Fibroblast of mammary gland (primary cell): ENCODE measurements at places on chromosomes 5 and 9.
A peak's percentile ranks its signal among the peaks of the same experiment; 100 is the strongest.

DNA sequence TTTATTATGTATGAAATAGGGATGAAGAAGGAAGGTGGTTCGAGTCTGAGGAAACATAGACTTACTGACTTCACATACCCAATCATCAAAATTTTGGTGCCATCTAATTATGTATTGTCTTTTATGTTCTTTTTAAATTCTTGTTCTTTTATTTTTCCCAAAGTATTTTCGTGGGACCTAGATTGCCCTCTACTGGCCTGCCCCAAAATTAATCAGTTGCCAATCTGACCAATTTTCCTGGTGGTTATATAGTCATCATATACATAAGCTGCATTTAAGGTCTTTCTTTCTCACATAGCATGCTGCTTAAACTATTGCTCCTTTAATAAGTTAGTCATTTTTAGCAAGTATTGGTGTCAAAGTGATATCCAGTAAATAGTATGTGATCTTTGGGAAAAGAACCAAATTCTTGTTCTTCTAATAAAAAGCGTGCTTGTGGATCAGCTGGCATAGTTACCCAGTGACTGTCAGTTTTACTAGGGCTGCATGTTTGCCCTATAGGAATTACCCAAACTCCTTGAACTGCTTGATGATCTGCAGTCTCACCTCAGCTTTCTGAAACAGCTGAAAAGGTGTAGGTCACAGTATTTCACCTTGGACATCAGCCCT is 223.5 kb downstream of the SH3GL2 start:
- peak; percentile 30 for DNase-seq

DNA sequence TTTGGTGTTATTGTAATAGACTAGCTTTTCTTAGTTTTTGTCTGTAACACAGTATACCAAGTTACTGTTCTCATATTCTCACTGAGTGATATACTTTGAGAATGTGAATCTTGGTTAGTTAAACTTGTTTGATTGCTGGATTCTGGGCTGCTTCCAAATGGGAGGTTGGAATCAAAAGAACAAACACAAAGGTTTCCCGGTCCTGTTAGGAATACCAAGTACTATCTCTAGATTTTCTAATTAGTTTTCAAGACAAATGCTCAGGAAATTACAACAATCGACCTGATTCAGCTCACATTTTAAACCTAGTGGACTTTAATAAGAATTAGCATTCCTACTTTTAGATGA is 244.3 kb downstream of the CSNK1G3 start:
- peak; percentile 3 for DNase-seq

DNA sequence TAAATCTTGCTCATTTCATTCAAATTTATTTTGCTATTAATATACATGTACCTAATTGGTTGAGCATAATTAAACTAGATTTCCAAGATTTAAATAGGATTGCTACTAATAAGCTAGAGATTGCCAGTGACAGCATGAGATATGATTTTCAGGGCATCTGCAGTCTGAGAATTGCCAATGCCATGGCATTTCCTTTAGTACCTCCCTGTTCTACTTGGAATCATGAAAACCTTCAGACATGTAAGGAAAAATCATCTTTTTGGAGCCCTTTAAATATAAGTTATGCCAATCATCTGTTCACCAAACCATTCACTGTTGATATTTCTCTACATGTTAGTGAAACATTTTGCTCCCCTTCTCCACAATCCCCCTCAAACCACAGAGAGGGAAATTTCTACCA is 691.4 kb downstream of the DNAH5 start:
- DNase-seq: no peak

- DNase-seq: no peak
Observed at GRCh38 chr5:124658867-124659557, 87.4 kb downstream of the ZNF608 start.

- no peak for DNase-seq
Observed at GRCh38 chr5:31898036-31898632, 259.2 kb downstream of the PDZD2 start.

DNA sequence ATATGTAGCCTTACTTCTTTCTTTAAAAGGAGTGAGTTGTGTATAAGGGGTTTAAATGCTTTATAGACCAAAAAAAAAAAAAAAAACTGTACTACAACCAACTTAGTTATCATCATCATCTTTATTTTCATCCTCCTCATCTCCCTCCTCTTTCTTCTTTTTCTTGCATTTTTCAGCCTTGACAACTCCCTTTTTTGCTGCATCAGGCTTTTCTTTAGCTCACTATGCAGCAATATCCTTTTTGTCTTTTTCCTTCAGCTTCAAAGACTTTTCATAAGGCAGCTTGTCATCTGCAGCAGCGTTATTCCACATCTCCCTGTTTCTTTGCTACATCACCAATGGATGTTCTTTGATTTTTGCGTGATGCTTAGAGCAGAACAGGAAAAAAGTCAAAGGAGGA is 526.0 kb downstream of the ZNF608 start:
- no peak for DNase-seq

GRCh38 chr5:64666078-64666477 is 24.2 kb upstream of the SHISAL2B start:
- DNase-seq: peak; percentile 51

GRCh38 chr5:53877243-53877642 is 316.8 kb downstream of the NDUFS4 start:
- DNase-seq: peak; percentile 86

DNA sequence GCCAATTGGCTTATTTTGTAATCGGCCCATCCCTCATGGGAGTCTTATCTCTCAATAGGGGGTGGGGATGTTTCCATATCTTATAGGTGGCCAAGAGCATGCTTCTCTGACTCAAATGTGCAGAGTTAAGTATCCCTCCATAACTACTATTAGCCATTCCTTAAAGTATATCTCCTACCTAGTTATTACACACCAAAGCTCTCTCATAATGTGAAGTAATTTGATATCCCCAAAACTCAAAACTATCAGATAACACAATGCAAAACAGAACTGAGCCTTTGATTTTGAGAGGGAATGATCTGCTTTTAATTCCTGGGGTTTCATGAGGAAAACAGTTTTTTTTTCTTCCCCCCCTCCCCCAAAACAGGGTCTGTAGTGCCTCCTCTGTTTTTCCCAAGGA is 28.4 kb downstream of the UNC13B start:
- no peak for DNase-seq

- DNase-seq: no peak
Observed at GRCh38 chr5:176737746-176738636, 72.4 kb upstream of the UNC5A start.

DNA sequence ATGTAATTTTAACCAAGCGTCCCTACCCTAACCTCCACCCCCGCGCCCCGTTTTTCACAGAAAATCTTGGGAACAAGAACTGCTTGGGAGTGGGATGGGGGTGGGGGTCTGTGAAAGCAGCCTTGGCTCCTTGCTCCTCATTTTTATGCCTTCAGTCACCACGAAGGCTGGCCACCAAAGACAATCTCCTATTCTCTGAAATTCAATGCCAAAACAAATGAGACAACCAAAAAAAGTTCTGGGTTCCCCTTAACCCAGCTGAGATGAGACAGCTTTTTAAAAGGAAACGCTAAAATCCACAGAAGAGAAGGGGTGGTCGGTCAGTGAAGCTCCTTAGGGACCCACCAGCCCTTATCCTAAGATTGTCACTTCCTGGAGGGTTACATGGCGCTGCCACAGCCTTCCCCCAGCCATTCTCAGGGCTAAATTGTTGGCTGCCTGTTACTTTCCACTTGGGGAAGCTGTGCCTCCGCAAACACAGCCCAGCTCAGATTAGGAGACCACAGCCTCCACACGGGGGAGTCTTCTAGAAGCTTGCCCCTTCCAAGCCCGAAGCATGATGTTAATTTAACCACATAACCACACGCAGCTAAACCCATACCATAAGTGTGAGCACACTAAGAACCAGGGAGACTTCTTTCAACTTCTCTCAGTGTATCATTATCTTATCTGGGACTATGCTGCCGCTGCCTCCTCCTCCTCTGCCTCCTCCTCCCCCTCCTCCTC is 136.3 kb downstream of the FOXD1 start:
- peak; percentile 68 for DNase-seq

DNA sequence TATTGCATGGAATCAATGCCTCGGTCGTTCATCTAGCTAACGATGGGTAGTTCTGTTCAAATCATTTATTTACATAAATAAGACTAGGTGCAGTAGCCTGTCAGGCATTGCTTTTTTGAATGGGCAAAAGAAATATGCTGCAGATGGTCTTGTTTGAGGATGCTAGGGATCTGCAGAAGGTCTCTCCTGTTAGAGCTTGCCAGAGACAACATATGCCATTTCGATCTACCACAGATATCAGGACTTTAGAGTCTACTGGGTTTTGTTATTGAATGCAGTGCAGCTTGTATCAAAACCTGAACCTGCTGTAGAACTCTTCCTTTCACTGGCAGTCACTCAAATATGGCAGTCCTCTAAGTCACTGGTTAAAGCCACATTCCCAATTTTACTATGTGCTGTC is 381.1 kb upstream of the CDH10 start:
- no peak for DNase-seq

DNA sequence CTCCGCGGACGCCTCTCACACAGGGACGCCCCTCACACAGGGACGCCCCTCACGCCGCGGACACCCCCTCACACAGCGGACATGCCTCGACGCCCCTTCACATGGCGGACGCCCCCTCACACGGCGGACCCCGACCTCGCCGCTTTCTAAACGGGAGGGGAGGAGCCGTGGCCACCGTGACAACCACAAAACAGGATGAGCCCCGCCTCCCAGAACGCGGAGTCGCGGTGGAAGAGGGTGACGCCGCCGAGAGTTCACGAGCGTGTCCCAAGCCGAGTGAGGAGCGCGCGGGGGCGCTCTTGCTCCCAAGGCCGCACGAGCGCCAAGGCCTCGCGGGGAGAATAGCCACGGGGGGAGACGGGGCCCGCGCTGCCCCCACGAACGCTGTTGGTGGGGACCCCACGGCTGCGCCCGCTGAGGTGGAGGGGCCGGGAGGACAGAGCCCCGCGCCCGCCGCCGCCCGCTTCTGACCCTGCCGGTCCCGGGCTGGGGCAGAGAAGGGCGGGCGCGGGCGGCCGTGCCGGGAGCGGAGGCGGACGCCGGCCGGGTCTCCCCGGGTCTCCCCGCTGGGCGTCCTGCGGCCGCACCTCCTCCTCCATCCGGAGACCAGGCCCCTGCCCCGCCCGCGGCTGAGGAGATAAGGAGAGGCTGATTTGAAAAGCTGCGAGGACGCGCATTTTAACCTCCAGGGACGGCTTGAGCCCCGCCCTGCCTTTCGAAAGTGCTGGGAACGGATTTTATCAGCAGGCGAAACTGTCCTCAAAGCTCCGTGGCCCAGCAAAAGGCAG is 3.9 kb upstream of the NKD2 start:
- DNase-seq: peak; percentile 54

GRCh38 chr9:69806627-69807026 is 14.0 kb upstream of the CFAP95 start:
- DNase-seq: no peak

DNA sequence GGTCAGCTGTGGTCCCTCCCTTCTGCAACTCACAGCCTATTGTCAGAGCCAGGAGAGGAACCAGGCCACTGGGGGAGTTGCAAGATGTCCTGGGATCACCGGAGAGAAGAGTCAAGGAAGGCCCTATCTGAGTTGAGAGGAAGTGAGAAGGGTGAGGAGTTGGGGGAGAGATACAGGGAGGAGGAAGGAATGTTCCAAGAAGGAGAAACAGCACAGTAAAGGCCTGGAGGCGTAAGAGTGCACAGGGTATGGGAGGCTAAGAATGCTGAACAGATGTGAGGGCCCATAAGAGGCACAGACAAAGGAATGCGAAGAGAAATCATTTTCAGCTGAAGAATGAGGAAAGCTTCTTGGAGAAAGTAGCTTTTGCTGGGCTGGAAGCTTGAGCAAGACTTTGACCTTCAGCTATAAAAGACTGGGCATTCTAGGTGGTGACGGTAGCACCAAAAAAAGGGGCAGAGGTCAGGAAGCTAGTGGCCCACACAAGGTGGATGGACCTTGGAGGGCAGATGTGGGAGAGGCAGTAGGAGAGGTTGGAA is 21.6 kb upstream of the CSF1R start:
- DNase-seq: peak; percentile 68

GRCh38 chr5:42889311-42889933 is 77.7 kb upstream of the SELENOP start:
- peak; percentile 83 for DNase-seq

- peak; percentile 57 for DNase-seq
Observed at GRCh38 chr5:88761269-88761850, 121.6 kb downstream of the MEF2C start.

DNA sequence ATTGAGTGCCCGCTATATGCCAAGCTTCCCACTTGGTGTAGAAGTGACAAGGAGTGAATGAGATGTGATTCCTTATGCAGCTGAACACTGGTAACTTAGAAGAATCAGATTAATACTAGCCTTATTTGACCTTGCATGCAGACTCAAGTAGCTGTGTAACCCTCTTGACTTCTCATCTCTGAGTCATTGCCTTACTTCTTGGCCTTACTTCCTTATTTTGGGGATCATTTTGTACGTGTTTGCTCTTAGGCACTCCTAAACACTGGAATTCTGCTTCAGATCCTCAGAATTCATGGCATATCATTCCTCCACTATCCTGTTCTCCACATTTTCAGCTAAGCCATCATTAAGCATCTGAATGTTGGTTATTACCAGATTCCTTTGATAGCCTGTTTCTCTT is 948.9 kb upstream of the ARRDC3 start:
- peak; percentile 77 for DNase-seq

DNA sequence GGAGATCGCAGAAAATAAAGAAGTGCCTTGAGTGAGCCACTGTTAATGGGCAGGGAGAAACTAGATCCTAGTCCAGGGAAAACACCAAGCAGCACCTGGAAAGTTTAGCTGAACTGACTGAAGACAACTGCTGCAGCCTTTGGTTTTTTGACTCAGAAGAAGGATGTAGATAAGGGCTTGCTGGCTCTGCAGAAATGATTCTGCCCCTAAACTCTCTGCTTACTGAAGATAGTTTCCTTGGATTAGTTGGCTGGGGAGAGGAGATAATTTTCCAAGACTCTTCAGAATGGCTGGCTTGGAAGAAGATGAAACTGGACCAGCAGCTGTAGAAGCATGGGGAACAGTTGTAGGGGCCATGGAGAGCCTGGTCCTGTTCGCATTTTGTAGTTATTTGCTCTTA is 471.8 kb downstream of the KDM4C start:
- no peak for DNase-seq

- DNase-seq: no peak
Observed at GRCh38 chr5:139951983-139952382, 91.1 kb downstream of the NRG2 start.

DNA sequence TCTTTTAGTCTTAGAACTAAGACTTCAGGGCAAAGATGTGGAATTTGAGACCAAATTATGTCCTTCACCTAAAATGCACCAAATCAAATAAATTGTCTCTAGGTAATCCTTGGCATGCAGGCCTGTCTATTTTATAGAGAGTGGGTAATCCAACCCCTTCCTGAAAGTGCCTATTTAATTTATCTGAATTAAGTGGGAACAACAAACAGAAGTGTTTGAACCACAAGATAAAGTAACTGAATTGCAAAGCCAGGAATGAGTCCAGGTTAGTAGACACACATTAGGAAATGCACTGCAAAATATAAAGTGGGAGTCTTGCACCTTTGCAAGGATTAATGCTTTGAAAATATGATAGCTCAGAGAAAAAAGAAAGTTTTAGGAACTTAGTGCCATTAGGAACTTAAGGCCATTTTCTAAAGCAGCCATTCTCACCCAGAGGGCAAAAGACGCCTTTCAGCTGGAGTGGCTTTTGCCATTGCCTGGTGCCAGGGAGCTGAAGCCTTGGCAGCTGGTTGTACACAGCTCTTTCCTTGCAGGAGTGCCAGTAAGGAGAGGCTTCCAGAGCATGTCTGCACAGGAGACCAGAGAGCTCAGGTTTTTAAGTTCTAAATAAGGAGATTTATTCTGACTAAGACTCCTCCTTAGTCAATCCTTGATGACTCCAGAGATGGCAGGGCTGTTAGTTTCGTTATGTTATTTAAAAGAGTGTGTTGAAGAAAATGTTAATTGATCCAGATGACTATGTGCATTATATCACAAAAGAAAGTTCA is 151.7 kb upstream of the ELL2 start:
- peak; percentile 33 for DNase-seq
